Lung (tissue), 17 donors: ENCODE measurements at places on chromosomes 2 and 18. TPM values are rescaled to one million over a fixed set of nuclear protein-coding genes. Genes with fewer than 3 reads are reported as not detected.

DNA sequence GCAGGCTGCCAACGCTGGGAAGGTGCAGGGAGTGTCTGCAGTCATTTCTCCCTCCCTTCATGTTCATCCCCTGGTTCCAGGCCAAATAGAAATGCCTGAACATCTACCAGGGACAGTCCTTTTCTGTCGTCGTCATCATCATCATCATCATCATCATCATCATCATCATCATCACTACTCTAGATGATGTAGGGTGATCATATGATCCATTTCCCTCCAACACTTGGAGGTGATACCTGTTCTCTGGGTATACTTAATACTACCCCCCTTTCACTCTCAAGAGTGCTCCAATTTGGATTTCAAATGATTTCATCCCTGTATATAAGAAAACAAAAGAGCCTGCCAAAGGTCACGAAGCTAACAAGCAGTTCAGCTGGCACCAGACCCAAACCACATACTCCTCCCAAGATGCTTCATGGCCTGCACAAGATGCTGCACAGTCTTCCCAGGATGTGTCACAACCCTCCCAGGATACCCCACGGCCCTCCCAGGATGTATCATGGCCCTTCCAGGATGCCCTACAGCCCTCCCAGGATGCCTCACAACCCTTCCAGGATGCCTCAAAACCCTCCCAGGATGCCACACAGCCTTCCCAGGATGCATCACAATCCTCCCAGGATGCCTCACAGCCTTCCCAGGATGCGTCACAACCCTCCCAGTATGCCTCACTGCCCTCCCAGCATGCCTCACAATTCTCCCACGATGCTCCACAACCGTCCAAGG is 257.9 kb downstream of the DYSF start:
- no peaks in the 10 kb centered on the region for H3K36me3 ChIP-seq
- H3K4me1 ChIP-seq = peaks cover 8% of the 10 kb centered on the region
- no peak overlapping the region for H3K27ac ChIP-seq

GRCh38 chr18:11909591-11910026 is 1.5 kb upstream of the MPPE1 start:
- no peak for DNase-seq
- peak overlapping the region; percentile 100 for H3K27ac ChIP-seq
- no peak overlapping the region for H3K4me3 ChIP-seq
- H3K27me3 ChIP-seq = no peaks in the 10 kb centered on the region

GRCh38 chr2:222287862-222288479 is 10.8 kb downstream of the PAX3 start:
- no peaks in the 10 kb centered on the region for H3K36me3 ChIP-seq
- no peak for DNase-seq
- H3K4me1 ChIP-seq = peaks cover 5% of the 10 kb centered on the region
- H3K27ac ChIP-seq = no peak overlapping the region
- H3K27me3 ChIP-seq = peaks cover 95% of the 10 kb centered on the region
- H3K4me3 ChIP-seq = no peak overlapping the region

DNA sequence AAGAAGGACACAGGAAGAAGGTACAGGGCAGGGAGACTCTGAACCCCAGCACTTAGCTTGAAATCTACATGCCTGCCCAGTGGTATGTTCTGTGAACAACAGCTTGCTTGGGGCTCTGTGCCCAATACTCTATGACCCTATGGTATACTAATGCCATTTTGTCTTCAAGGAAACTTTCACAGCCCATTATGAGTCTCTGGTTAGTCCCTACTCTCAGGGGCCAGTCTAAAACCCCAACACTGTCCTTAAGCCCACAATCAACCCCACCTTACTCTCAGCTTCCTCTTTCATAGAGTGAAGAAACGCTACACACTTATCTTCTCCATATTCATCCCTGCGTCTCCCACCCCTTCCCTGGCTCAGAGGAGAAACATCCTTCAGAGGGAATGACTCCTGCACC is 16.0 kb downstream of the NEB start:
- no peak for DNase-seq
- no peak overlapping the region for H3K27ac ChIP-seq
- H3K4me3 ChIP-seq = no peak overlapping the region
- no peaks in the 10 kb centered on the region for H3K36me3 ChIP-seq

DNA sequence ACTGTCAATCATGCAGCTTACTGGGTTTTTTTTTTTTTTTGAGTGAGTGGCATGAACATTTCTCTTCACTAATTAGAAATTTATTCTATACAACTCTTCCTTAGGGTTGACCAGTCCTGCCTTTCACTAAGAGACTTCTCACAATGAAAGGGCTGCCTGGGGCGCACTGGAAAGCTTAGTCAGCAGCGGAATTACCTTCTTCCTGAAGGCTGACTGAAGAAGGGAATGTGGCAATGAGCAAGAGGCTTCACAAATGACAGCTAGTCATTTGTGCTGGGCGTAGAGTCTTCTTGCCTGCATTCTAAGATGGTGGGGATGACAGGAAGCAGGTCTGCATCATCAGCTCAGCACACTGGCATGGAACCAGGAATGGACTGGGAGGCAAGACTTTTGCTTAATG is 15.6 kb upstream of the SCN3A start:
- H3K36me3 ChIP-seq = no peaks in the 10 kb centered on the region
- H3K27me3 ChIP-seq = no peaks in the 10 kb centered on the region
- H3K27ac ChIP-seq = no peak overlapping the region
- H3K4me3 ChIP-seq = no peak overlapping the region
- DNase-seq = no peak

GRCh38 chr2:160326786-160327185 is 126.7 kb upstream of the ITGB6 start:
- no peak for DNase-seq
- H3K4me3 ChIP-seq = no peak overlapping the region
- H3K27ac ChIP-seq = no peak overlapping the region
- peaks cover 34% of the 10 kb centered on the region for H3K4me1 ChIP-seq
- no peaks in the 10 kb centered on the region for H3K27me3 ChIP-seq
- peaks cover 2% of the 10 kb centered on the region for H3K36me3 ChIP-seq

RAB31 gene
- total RNA-seq = 114 TPM

ANTXR1 gene
- 81.0 TPM for total RNA-seq

AKAIN1 gene
- not detected for total RNA-seq

SLC4A3 gene
- total RNA-seq = 3.2 TPM

SIGLEC15 gene
- total RNA-seq = 0.64 TPM
